ENCODE measurements at places on chromosomes 6 and 20. TPM values are rescaled to one million over a fixed set of nuclear protein-coding genes. Genes with fewer than 3 reads are reported as not detected.

DNA sequence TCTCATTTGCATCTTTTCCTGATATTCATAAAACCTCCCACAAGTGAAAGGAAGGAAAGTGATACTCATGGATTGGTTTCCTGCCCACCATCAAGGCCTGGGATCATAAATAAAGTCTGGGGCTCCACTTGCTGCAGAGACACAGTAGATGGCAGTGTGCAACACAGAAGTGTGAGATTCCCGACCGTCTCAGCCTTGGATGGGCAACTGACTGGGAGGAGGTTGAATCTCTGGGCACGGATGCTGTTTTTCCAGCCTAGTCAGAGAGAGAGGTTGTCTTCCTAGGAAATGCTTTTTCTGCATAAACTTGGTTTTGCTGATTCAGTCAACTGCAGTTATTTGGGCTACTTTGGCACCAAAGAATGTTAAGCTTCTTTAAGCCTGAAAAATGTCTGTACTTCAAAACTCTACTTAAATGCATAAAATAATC lies 9.9 kb upstream of the RFPL4B start:
- DNase-seq = peak; percentile 31

DNA sequence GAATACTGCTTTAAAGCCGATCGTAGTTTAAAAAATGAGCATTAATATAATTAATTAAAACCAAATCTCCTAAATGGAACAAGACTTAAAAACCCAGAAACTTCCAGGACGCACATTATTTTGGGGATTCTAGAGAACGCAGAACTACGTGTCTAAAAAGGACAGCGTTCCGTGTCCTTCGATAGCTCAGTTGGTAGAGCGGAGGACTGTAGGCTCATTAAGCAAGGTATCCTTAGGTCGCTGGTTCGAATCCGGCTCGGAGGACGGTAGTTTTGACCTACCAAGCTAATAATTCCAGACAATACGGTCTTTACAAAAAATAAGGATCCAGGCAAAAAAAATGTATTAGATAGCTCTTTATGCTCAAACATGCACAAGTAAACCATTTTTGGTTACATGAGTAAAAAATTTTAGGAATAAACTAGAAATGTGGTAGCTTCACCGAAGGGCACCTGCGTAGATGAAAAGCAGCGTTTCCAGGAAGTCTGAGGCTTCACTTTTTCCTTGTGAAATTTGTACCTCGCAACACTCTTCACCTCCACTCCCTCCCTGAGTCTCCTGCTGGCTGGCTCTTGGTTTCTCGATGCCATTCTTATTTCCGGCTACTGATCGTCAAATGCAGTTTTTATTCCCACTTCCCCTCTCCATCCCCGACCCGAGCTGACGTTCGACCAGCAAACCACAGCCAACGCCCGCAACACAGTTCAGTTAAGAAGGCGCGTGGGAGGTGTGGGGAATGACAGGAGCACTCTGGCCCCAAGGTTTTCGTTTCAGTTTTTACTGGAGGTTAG lies 19.6 kb upstream of the ABT1 start:
- DNase-seq = no peak

DNA sequence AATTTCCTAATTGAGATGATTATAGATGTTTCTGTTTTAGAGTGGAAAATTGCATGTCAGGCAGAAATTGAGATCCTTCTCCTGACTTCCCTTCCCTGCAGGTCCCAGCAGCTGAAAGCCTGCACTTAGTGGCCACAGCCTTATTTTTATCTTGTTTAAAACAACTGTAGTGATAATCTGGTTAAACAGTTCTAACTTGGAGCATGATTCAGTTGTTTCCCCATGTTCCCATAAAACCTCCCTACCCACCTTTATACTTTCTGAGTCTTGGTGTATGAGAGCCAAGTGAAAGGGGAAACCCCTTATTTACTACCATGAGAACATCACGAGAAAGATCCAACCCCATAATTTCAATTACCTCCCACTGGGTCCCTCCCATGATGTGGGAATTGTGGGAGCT lies 195.2 kb downstream of the SLC16A10 start:
- no peak for DNase-seq

- DNase-seq = no peak
These were observed 272.7 kb downstream of the GRIK2 start for GRCh38 chr6:101666256-101666655.

- no peak for DNase-seq
These were observed 4.1 kb upstream of the PREX1 start for GRCh38 chr20:48831718-48832404.

DNA sequence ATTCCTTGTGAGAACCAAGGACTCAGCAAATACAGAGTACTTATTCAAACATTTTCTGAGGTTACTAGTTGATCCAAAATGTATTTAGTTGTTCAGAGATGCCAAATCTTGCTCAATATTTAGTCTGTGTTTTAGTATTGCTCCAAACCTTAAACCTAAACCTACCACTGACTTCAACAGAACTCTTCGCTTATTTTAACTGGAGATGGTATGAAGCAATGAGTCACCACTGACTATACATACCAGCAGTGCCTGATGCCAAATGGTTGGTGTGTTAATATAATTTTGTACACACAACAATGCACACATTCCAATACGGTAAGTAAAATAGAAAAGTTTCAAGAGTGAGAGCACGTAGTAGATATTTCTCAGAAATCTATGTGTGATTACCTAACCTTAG lies 1.9 kb upstream of the SPTLC3 start:
- no peak for DNase-seq

TMEM244 gene
- total RNA-seq = not detected

GRCh38 chr6:120871416-120872261 lies 462.6 kb downstream of the TBC1D32 start:
- no peak for DNase-seq

TRIM31 gene
- total RNA-seq = not detected

GRCh38 chr20:7371518-7372163 lies 568.6 kb downstream of the HAO1 start:
- no peak for DNase-seq
